ENCODE measurements at places on chromosomes 4 and X.
A peak's percentile ranks its signal among the peaks of the same experiment; 100 is the strongest.

DNA sequence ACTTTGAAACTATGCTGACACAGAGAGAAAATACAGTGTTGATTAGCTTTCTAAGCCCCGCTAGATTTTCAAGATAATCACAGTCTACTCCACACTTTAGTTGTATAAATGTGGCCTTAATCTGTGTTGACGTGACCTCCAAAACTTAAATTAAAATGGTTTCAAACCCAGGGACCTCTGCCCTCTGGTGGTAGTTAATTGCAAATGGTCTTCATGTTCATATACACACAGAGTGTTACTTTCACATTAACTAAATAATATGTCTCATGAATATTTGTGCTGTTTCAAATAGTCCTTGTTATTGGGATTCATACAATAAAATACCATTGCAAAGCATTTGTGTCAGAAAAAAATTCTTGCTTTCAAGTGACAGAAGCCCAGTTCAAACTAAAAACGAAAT lies 64.3 kb downstream of the TASL start:
- no peak for DNase-seq

DNA sequence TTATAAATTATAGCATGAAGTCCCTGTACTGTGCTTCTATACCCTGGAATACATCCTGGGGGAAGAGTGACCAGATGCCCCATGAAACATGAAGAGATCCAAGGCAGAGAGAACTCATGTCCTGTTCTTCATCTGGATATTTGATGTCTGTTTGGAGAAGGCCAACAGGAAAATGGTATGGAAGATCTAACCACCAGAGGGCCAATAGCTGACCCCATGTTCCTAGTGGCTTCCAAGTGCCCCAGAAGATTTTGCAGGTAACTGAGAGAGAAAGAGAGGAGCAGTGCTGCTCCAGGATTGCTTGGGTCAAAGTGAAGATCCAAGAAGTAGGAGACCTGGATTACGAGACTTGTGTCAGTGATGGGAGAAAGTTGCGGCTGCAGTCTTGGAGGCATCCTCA lies 90.2 kb upstream of the TSPAN5 start:
- DNase-seq: no peak

GRCh38 chr4:113645771-113646441 lies 115.6 kb downstream of the CAMK2D start:
- peak; percentile 22 for DNase-seq

DNA sequence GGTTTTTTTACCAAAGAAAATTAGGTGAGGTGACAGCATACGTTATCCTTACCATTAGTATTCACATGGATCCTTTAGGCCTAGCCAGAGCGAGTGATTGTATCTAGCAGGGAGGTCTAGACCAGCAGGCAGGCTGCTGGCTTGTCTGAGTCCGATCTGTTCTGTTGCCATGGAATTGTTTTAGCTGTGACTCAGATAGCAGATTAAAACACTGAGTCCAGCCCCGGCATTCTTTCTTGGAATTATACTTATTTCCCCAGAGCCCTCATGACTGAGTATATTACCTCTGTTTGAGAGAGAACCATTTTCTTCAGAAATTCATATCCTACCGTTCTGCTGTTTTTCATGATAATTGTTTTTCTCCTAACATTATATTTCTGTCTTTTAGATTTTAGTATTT lies 37.4 kb downstream of the OCRL start:
- DNase-seq: peak; percentile 84

GRCh38 chrX:121649417-121649816 lies 602.0 kb downstream of the GLUD2 start:
- DNase-seq: no peak

DNA sequence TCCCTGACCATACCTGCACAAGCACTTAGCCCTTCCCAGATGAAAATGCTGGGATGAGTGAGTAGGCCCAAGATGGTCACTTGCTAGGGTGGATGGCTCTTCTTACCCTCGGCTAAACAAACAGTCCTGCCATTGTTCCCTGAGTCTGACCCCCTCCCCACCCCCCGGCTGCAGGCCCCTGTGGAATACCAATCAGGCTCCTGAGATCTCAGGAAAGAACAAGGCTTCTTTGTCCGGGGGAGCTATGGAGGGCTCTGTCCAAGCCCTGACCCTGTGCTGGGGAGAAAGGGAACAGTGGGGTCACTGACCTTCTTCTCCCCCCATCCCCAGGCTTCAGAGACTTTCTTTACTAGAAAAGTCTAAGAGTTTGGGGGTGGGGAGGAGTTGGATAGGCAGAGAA lies 6.0 kb downstream of the PLP1 start:
- DNase-seq: no peak

- no peak for DNase-seq
Observed at GRCh38 chrX:114959729-114960128, 57.7 kb downstream of the IL13RA2 start.

DNA sequence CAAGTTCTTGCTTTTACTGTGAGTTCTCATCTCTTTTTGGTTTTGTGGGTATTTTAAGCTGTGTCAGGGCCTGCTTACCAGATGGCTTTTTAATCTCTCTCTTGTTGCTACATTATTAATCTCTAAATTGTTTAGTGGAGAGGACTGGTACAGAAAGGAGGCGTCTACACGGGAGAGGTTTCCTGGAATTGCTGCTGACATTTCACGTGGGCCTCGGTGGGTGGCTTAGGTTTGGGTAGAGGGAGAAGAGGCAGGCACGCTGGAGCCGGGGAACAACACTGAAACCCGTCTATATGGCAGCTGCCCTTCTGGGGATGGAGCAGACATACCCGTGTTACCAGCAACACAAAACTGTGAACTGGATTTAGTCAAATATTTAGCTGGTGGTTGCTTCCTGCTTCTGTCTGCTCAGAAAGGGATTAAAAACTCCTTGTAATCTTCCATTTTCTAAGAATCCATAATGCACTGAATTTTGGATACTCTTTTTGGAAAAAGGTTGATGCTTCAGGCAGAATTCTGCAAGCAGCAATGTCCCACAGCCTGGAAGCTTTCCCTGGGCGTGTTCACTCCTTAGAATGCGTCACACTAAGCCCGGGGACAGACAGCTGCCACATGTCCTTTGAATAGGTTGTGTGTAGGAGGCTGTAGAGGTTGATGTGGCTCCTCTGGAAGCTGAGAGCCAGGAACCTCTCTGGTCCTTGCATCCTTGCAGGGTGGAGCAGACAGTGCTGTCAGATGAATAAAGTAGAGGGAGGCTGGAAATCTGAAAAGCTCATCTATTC lies 199.8 kb upstream of the GATB start:
- no peak for DNase-seq

DNA sequence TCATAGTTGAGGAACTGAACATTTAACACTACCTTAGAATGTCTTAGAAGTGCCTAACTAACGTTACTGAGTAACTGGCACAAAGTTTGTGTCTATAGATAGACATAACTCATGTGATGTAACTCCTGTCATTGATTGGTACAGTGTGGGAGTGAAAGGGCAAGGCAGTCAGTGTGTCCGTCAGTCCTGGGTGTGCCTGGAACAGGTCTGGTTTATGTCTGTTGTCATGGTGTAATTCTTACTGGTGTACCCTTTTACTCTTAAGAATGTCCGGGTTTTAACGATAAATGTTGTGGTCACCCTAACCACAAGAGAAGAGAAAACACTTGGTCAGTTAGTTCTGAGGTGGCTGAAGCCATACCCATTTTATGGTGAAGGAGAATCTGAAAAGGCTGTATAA lies 93.1 kb upstream of the ESX1 start:
- DNase-seq: no peak

- DNase-seq: no peak
Observed at GRCh38 chr4:20192736-20193135, 59.0 kb upstream of the SLIT2 start.

DNA sequence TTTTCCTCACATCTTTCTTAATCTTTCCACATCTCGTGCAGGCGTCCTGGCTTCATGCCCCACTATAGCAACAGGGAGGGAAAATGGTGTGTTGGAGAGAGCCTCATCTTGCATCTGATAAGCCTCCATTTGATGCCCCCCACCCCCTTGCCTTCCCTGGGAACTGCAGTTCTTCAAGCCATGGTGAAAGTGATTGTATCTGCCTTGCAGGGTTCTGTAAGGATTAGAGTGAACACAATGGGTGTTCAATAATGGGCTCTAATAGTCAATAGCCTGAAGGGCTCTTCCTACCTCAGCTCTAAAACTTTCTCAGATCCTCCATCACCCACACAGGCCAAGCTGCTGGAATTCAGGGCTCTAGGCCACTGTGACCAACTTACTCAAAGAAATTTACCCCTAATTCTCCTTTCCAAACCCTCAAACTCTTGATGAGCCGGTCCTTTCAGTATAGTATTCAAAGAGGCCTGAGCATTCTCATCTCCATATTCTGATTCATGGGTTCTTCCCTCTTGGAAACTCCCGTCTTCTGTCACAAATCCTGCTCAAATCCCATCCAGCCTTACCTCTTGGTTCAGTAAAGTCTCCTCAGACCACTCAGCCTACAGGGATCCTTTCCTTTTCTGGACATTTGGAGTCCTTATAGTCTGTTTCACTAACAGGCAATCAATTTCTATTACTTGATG lies 128.3 kb upstream of the TRIM2 start:
- no peak for DNase-seq

- no peak for DNase-seq
Observed at GRCh38 chr4:101014417-101014816, 332.9 kb downstream of the PPP3CA start.

GRCh38 chr4:168451744-168452390 lies 28.4 kb downstream of the DDX60L start:
- peak; percentile 52 for DNase-seq

- DNase-seq: no peak
Observed at GRCh38 chr4:13548059-13548983, 4.0 kb upstream of the NKX3-2 start.

- no peak for DNase-seq
Observed at GRCh38 chr4:154414796-154415195, 76.8 kb downstream of the DCHS2 start.

DNA sequence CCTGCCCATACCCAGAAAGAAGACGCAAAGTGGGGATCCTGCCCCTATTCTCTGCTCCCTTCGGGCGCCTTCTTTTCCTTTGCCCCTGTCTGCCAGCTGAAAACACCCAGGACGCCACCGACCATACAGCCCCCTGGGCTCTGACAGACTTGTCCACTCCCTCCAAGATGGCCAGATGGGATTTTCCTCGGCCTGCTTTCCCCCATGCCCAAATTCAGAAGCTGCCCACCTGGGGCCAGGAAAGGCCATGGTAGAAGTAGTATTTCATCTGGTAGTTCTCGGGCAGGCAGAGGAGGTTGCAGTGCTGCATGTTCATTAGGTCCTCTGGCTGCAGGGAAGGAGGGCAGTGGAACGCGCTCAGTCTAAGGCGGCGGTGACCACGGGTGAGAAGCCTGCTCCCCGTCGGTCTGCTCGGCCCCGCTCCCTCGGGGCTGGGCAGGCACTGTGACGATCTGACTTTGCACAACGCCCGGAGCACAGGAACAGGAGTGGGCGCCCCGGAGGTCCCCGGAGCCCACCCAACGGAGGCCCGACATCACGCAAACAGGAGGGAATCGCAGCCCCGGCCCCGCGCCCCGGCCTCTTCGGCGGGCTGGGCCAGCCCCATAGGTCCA lies 582 bp downstream of the NAA10 start:
- DNase-seq: no peak
